ENCODE measurements at places on chromosomes 5 and 9.

DNA sequence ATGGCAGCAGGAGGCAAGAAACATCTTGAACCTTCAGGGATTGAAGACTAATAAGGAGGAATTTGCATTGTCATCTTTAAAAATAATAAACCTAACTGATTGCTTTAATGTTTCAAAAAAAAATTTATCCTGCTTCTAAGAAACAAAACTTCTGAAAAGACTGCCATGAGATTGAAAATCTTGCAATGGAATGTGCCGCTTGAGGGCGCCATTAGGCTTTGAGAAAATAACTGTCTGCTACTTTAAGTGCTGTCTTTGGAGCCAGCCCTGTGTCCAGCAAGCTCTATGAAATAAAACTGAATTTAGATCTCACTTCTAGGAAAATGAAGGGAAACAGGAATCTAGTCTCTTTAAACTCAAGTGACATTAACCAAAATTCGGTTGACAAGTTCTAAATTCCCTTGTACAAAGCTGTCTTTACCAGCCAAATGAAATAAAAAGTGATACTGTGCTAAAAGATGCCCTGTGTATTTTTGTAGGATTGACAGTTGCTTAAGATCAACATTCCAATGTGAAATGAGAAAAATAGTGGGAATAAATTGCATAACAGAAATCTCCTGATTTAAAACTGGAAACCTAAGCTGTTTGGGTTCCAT lies 79.4 kb downstream of the ESM1 start:
- H3K36me3 ChIP-seq, result no peaks in the 10 kb centered on the region
- no peaks in the 10 kb centered on the region for H3K4me1 ChIP-seq
- no peak overlapping the region for H3K4me3 ChIP-seq
- DNase-seq, result peak; percentile 49

DNA sequence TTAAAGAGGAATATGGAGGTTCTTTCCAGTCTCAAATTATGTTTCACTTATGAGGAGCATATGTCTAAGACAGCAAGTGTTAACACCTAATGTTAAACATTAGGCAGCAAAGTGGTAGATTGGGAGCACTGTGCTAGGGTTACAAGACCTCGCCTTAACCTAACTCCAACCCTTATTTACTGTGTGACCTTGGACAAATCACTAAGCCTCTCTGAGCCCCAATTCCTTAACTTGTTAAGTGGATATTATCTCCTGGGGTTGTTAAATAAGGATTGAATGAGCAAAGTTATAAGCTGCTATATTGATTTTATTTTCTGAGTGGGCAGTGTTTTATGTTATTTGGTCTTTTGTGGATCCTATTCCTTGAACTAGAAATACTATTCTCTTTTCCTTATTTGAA lies 38.3 kb downstream of the TMEFF1 start:
- no peak overlapping the region for H3K4me3 ChIP-seq
- H3K27me3 ChIP-seq, result no peaks in the 10 kb centered on the region
- H3K27ac ChIP-seq, result no peak overlapping the region
- no peaks in the 10 kb centered on the region for H3K4me1 ChIP-seq

DNA sequence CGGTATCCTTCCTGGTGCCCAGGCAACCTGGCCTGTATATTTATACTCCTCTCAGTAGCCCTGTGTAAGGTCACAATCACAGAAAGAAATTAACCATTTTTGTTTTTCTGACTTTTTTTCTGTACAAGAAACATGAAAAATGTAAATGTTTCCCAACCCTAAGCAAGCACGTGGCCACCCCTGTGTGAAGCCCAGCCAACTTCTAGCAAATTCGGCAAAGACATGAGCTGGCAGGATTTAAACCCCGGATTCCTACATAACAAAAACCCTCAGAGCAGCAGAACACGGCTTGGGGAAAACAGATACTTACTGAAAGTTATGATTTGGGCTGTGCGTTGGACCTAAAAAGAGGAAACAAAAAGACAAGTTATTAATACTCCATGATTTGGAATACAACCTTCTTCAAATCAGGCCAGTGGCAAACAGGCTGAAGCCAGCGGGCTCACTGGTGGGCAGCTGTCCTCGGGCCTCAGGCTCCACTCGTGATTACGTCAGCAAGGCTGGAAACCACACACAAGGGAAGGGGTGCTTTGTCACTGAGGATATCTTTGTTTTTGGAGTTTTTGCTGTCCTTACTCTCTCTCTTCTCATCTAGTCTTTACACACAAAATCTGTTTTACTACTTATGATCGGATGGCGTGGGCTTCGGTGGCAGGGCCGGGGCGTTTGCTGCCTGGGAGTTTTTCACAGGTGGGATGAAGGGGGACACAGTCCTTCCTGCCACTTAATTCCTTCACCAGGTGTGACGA lies 194.1 kb downstream of the ROR2 start:
- H3K4me3 ChIP-seq, result no peak overlapping the region
- H3K27me3 ChIP-seq, result no peaks in the 10 kb centered on the region
- DNase-seq, result no peak
- no peaks in the 10 kb centered on the region for H3K4me1 ChIP-seq
- H3K27ac ChIP-seq, result no peak overlapping the region

- H3K27me3 ChIP-seq, result no peaks in the 10 kb centered on the region
- H3K27ac ChIP-seq, result no peak overlapping the region
- no peaks in the 10 kb centered on the region for H3K4me1 ChIP-seq
- H3K36me3 ChIP-seq, result no peaks in the 10 kb centered on the region
- H3K4me3 ChIP-seq, result no peak overlapping the region
- DNase-seq, result no peak
Observed at GRCh38 chr9:16519001-16519400, 351.5 kb downstream of the BNC2 start.

DNA sequence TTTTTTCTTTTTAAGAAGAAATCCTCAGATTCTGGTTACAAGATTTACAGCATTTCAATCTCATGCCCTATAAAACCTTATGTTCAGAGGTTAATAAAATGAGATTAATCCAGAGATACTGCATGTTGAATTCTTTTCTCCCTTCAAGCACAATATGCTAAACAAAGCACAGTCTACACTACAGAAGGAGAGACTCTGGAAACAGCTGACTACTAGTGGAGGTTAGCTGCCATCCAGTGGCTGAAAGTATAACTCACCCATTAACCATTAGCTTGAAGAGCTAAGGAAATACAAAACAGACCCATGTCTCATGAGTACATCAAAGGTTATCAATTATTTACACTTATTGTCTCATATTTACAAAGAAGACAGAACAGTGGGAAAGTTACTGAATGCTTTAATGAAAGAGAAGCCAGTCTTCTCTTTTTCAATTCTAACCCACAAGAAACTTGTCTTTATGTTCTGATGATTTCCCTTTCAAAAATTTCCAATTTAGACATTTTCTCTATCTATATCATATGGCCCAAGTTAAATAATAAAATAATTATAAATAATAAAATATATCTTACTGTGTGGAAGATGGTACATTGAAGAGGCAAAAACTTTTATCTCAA lies 12.7 kb upstream of the DNAH5 start:
- no peaks in the 10 kb centered on the region for H3K27me3 ChIP-seq
- DNase-seq, result no peak
- H3K36me3 ChIP-seq, result no peaks in the 10 kb centered on the region
- no peak overlapping the region for H3K27ac ChIP-seq

DNA sequence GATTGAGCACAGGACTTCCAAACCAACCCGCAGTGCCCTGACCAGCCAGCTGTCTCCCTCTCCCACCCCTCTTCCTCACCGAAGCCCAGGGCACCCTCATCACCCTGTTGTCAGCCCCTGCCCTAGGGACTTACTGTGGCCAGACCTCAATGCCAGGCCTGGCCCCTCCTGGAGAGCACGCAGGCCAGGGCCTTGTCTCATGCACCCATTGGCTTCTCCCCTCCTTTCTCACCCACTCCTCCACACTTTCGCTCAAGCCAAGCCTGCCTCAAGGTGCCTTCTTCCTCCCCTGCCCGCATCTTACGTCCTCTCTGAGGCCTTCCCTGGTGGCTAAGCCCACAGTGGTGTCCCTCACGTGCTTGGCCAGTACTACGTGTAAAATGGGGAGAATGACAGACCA lies 33.3 kb upstream of the N4BP3 start:
- no peak overlapping the region for H3K27ac ChIP-seq
- H3K4me3 ChIP-seq, result no peak overlapping the region
- DNase-seq, result no peak
- H3K36me3 ChIP-seq, result no peaks in the 10 kb centered on the region
- H3K27me3 ChIP-seq, result no peaks in the 10 kb centered on the region

Data from right lobe of liver (tissue), 6 donors.